ENCODE measurements at places on chromosomes 6 and 20.

- DNase-seq = no peak
Measured at GRCh38 chr6:118971682-118972081, 36.7 kb upstream of the MCM9 start.

DNA sequence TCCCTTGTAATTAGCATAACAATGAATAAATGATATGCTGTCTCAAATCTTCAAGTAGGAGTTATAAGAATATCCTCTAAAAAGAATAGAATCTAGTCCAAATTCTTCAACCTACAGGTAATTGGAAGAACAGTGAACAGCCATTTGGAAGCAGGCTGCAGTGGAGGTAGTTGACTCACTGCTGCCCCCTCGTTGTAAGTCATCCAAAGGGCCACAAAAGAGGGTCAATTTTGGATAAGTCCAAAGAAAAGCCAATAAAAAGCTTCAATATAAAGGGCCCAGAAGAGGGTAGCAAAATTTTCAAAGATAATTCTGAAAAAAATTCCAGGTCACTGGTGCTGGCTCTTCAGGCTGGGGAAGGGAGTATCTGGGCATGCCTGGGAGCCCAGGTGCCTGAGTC, 60.8 kb upstream of the SSTR4 start:
- DNase-seq = no peak

GRCh38 chr20:5008759-5009158, 7.4 kb upstream of the SLC23A2 start:
- no peak for DNase-seq

- no peak for DNase-seq
Measured at GRCh38 chr6:153591159-153591558, 447.9 kb upstream of the OPRM1 start.

GRCh38 chr20:58310291-58310782, 822 bp downstream of the RAB22A start:
- no peak for DNase-seq

- DNase-seq = no peak
Measured at GRCh38 chr6:25218346-25218745, 60.8 kb upstream of the CARMIL1 start.

GRCh38 chr6:44569931-44570385, 182.5 kb downstream of the CDC5L start:
- peak; percentile 9 for DNase-seq

- no peak for DNase-seq
Measured at GRCh38 chr20:10790013-10790412, 116.2 kb upstream of the JAG1 start.

DNA sequence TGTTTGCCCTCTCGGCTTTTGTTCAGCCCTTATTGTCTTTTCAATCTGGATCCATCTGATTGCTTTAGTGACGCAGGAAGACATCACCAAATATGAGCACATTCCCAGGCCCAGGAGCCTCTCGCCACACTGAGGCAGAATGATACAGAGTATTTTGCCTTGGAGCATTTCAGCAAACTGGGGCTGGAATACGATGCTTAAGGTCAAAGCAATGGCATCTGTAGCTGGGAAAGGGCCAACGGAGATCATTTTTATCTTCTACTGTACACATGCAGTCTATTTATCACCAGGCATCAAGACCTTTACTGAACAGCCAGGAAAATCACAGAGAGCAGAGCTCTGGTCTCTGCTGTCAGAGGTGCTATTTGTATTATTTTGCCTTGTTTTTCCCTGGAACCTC, 655.3 kb downstream of the RNF144B start:
- DNase-seq = no peak

GRCh38 chr6:17826301-17826700, 119.6 kb upstream of the NUP153 start:
- no peak for DNase-seq

DNA sequence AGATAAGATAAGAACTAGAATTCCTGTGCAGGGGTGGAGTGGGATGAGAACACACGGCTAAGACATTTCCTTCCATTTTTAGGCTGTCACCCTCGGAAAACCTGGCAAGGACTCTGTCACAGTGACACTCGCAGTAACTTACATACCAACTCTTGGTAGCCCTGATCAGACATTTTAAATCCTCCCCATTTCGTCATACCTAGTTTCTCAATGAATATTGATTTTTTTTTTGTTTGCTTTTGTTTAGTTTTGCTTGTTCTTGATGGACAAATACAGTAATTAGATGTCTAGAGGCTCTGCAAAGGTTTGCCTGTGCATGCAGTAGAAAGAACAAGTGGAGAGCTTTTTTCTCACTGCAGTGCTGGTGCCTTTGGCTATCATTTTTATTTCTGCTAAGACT, 213.0 kb upstream of the FAM83B start:
- no peak for DNase-seq

GRCh38 chr6:15549371-15549770, 113.5 kb downstream of the DTNBP1 start:
- no peak for DNase-seq

GRCh38 chr6:166145751-166146150, 21.9 kb downstream of the TBXT start:
- no peak for DNase-seq

DNA sequence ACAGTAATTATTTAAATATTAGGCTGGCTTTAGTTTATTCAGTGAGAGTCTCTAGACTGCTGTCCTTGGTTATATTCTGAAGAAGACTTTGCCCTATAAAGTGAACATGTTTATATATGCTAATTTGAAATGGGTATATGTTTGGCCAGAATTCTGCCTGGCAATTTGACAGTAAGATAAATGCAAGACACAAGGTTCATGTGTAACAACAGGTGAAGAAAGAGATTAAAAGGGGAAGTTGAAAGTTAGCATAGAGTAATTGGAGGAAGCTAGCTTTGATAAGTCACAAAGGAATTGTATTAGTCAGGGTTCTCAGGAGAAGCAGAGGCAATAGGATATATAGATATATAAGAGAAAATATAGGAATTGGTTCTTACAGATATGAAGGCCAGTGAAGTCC, 191.4 kb downstream of the CENPW start:
- DNase-seq = no peak

DNA sequence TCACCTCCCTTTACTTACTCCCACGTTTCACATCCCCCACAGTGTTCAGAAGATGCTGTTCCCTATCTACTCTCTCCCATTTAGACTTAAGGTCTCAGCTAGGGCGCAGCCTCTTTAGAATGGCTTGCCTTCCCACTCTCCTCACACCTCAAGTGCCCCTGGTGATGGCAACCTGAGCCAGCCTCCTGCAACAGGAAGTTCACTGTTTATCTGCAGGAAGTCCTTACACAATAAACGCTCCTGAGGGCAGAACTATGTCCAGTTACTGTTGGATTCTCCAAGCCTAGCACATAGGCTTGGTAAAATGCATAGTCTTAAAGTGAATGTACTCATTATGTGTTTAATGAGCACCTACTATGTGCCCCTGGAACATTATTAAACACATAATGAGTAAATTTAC, 21.9 kb upstream of the RAB22A start:
- no peak for DNase-seq

- no peak for DNase-seq
Measured at GRCh38 chr20:33359399-33360261, 41.7 kb downstream of the CDK5RAP1 start.

GRCh38 chr6:133816171-133816570, 72.7 kb upstream of the TCF21 start:
- no peak for DNase-seq

- peak; percentile 22 for DNase-seq
Measured at GRCh38 chr20:17969884-17970409, 1.1 kb downstream of the MGME1 start.

GRCh38 chr6:89921691-89922090, 27.4 kb downstream of the GJA10 start:
- DNase-seq = no peak

GRCh38 chr20:43361526-43361925, 96.2 kb upstream of the SRSF6 start:
- DNase-seq = no peak

DNA sequence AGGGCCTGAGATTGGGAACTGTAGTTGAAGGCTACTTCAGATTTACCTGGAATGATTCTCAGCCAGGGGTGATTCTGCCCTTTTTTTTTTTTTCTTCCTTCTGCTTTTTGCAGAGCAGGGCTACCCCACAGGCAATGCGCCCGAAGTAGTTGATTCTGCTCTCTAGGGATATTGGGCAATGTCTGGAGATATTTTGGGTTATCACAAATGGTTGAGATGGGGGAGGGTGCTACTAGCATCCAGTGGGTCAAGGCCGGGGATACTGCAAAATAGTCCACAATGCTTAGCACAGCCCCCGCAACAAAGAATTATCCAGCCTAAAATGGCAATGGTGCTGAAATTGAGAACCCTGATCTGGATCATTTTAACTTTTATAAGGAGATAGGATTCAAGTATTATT, 71.2 kb upstream of the ZMYND8 start:
- DNase-seq = no peak

DNA sequence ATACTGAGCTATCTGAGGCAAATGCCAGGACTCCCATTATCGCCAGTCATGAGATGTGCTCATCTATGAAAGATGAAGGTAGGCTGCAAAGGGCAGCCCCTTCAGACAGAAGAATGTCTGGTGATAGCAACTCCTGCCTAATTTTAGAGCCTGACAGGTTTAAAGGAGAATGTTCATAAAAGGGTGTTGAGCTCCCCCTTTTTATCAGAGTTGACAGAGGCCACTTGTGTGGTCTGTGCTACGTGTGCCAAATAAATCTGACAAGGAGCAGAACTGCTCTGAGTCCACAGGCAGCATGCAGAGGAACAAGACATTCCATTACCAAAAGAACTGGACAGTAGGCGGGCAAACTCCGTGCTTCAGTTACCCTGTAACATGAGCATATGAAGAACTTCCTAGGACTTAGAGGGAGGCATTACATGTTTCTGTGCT, 101.8 kb downstream of the PREP start:
- DNase-seq = peak; percentile 19

DNA sequence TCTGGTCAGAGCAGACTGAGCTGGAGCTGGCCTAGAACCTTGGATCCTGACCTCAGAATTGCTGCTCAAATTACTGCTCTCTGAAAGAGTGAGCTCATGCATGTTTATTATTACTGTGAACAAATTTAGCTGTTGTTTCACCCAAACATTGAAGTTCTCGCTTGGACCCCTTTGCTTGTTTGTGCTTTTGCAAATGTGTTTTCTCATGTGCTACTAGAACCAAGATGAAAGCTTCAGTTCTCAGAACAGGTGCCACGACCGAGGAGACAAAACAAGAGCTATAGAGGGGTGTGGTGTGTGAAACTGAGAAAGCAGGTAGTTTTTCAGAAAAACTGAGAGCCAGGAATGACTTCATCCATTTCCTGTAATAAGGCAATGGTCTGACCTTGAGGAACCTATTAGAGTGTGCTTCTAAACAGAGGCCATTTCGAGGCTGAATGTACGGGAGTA, 50.0 kb upstream of the ESR1 start:
- no peak for DNase-seq

GRCh38 chr6:132819405-132820161, 5.2 kb downstream of the RPS12 start:
- DNase-seq = no peak

DNA sequence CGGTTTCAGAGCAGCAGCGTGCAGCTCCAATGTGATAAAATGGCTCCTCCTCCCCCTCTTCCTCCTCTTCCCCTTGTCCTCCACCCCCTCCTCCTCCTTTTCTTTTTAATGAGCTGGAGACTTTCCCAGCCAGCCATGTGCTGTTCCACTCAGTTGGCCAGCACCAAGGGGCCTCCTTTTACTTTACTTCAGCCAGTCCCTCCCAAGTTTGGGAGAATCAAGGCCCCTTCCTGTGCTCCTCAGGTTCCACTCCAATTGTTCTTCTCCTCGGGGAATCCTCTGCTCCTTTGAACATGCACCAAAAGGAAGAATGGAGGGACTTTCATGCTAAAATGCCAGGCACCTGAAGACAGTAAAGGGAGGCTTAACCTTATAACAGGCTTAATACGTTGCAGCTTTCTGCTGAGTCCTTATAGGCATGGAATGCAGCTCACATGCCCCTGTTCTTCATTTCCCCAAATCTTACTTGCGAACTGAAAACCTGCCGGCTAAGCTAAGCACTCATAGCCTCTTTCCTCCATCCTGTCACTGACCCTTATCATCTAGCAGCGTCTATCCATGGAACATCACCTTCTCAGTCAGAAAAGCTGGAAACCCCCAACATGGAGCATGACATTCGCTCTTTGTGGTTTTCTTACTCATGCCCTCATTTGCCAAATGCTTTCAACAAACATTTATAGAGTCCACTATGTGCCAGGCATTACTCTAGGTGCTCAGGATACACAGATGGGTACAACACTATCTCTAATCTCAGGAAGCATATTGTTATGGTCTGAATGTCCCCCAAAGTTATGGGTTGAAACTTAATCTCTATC, 170.6 kb downstream of the PHACTR1 start:
- DNase-seq = no peak

GRCh38 chr6:98831959-98832283, 2.5 kb upstream of the POU3F2 start:
- DNase-seq = no peak

GRCh38 chr6:34315780-34316179, 67.0 kb upstream of the SMIM29 start:
- DNase-seq = no peak

GRCh38 chr20:49519777-49520359, 37.4 kb upstream of the KCNB1 start:
- DNase-seq = no peak

DNA sequence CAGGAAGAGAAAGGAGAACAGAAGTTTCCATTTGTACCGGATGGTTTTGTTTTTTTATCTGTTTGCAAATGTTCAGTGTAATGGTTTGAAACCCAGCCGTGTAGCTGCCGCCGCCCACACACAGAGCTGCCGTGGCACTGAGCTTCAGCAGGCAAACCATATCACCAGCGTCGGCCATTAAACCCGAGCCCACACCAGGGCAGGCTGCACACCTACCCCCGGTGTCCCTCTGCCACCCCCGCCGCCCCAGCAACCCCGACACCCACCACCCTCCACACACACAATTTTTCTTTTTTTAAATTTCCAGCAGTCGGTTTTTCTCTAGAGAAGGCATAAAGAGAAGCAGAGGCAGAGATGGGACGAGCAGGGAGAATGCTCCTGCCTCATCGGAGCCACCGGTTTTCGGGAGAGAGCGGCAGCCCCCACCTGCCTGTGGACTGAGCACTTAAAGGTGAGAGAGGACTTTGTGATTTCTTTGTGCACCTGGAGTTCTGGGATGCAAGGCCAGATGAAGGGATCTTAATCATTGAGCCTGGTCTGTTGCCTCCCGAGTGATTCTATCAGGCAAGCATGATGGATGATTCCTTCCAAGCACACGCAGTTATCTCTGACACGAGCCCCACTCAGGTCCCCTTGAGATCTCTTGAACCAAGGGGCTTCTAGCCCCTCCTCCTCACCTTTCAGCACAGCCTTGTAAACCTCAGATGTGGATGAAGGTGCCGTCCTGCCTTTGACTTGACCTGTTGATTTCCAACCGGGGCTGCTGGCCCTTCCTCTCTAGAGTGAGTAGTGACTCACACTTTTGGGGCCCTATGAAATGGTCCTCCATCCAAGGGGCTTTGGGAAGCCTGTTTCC, 17.5 kb upstream of the ZNF831 start:
- DNase-seq = no peak

- no peak for DNase-seq
Measured at GRCh38 chr6:17927705-17928104, 59.7 kb downstream of the KIF13A start.

- no peak for DNase-seq
Measured at GRCh38 chr20:40010483-40010882, 678.6 kb downstream of the MAFB start.
